ENCODE measurements at places on chromosomes 3 and 15.

DNA sequence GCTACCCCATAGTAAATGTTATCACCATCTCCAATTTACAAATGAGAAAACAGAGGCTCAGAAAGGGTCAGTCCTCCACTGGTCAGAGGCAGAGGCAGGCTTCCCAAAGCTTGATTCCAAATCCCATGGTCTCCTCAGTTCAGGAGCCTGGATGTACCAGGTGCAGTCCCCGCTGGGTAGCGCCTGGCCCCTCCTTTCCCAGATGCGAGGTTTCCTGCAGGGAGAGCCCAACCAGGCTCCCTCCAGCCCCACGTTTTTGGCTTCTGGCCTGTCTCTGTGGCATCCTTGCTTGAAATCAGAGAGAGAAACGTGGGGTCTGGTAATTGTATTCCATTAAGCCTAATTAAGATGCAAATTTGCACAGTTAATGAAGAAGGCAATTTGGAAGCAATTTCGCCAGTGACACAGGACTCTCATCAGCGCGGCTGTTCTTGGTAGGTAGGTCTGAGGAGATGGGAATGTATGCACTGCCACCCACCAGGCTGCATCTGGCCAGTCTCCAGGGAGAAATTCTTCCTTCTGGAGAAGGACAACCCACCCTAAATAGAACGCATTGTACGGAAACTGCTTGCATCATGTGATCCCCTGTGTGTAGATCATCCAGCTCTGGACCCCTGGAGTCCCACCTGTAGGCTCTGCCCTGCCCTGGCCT lies 50.5 kb downstream of the HRH1 start:
- DNase-seq, result no peak

GRCh38 chr15:60371175-60372051 lies 26.4 kb downstream of the ANXA2 start:
- peak; percentile 97 for DNase-seq

DNA sequence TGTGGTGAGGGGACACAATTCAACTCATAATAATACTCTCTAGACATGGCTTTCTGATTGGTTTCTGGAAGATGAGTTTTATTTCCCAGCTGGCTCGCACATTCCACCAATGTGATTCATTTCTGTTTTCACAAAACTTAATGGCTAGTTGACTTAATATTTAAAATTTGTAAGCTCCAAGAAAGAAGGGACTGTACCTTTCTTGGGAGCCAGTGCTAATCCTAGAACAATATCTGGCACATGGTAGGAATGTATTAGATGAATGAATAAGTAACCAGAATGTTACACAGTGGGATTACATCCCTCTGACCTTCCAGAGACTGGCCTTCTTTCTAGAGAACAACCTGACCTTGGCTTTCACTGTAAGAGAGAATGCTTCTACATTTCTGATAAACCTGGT lies 262.8 kb downstream of the RORA start:
- DNase-seq, result no peak

DNA sequence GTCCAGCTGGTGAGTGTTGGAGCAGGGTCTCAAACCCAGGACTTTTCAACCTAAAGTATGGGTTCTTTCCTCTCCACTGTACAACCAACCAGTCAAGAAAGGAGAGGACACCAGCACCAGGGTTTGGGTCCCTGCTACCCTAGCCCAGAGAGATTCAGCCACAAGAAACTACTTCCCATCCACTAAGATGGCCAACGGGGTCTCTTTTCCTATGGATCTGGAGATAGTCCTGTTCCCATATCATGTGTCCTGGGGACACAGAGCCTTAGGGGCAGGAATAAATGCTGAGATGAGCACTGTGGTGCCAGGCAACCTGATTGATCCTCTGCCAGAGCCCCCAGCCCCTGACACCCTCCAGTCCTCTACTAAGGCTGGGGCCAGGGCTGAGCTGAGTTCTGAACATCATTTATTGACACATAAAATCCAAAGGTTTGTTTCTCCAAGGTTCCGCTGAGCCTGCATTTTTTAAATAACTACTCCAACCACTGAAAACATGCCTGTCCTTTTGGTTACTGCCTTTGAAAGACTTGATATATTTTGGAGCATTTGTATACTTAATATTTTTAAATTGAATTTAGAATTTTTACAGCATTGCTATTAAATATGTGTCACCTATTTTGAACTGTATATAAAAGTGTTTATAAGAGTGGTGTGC lies 26.0 kb downstream of the MRPL46 start:
- no peak for DNase-seq

GRCh38 chr3:37995652-37996641 lies 5.4 kb downstream of the VILL start:
- no peak for DNase-seq

DNA sequence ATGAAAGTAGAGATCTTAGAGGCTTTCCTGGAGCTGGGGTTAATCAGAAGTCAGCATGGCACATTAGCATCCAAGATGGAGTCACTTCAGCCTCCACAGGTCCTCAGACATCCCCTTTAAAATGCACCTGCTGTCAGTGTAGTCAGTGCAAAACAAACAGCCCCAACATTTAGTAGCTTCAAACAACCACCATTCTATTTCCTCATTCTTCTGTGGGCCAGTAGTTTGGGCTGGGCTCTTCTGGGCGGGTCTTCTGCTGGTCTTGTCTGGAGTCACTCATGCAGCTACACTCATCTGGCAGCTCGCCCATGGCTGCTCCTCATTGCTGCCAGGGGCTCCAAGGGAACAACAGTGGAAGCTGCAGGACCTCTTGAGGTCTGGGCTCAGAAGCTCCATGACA lies 99.9 kb downstream of the TLE3 start:
- DNase-seq, result peak; percentile 92

DNA sequence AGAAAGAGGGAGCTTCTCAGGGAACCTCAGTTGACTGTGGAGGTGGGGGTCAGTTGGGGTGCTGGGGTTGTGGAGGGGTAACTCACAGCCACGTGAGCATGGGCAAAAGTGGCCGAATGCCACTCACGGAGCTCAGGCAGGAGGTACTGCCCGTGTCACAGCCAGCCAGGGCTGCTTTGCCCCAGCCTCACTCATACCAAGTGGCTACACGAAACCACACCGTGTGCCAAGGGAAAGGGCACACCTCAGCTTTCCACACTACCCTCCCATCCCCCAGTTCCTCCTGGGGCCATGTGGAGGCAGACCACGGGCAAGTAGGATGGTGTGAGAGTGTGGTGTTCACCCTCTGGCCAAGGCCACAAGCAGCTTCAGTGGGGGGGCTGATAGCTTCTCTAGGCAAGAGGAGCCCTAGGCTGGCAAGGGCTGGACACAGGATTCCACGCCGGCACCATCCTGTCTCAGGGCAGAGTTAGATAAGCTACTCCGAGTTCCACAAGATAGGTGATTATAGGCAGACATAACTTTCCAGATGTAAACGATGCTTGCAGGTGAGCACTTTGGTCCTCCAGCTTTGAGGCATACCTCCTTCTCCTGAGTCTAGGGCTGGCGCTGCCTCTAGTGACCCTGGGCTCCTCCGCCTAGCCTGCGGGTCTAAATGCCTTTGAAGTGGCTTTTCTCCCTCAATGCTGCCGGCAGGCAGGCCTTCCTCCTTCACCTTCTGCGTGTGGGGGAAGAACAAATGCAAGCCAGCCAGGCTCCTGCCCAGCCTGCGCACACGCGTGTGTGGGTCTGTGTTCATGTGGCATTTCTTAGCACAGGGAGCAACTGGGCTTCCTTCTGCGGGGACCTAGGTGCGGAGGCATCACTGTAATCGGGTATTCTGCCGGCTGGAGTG lies 25.0 kb downstream of the RGMA start:
- no peak for DNase-seq

DNA sequence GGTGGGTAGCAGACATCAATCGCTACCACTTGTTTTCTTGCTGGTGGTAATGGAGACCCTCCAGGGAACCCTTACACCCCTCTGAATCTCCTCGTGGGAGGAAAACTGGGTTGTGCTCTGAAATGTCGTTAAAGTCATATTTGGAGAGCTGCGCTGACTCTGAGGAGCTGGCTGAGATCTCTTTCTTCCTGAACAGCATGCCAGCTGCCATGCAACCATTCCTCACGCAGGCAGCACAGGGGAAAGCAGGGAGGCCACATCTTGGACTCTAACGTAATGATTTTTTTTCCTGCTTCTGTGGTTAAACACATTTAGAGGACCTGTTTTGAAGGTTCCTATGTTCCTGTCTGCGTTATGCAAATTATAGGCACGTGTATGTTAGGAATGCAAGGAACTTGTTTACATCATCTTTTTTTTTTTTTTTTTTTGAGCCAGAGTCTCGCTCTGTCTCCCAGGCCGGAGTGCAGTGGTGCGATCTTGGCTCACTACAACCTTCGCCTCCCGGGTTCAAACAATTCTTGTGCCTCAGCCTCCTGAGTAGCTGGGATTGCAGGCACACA lies 156.7 kb downstream of the TJP1 start:
- no peak for DNase-seq

DNA sequence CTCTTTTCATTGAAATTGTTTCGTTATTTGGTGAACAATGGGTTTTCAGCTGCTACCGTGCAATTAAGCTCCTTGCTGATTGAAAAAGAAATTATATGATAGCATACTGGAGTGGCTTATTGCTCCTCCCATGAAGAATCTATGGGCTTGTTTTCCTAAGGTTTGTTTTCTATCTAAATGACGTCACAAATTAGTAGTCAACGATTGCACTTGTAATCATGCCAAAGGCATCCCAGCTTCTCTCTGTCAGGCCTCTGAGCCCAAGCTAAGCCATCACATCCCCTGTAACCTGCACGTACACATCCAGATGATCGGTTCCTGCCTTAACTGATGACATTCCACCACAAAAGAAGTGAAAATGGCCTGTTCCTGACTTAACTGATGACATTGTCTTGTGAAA lies 388.0 kb upstream of the LMCD1 start:
- DNase-seq, result no peak
